ENCODE measurements at places on chromosomes 7 and 10.

DNA sequence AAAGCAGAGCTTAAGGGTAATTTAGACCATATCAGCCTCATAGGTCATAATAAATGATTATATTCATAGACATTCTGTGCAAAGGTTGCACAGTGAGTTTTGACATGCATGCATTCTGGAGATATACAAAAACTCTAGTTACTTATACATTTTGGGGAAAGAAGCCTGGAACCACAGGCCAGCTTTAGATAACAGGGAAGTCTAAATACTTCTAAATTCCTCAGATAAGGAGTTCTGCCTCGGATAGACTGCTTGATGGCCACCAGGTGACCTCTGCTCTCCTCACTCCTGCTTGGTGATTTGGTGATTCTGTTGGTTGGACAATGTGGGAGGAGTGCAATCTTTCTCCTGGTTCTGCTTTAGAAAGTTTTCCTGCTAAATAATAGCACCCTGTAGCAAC lies 77.9 kb downstream of the SGMS1 start:
- DNase-seq = no peak

- DNase-seq = no peak
Measured at GRCh38 chr10:36721871-36722270, 403.5 kb upstream of the ANKRD30A start.

DNA sequence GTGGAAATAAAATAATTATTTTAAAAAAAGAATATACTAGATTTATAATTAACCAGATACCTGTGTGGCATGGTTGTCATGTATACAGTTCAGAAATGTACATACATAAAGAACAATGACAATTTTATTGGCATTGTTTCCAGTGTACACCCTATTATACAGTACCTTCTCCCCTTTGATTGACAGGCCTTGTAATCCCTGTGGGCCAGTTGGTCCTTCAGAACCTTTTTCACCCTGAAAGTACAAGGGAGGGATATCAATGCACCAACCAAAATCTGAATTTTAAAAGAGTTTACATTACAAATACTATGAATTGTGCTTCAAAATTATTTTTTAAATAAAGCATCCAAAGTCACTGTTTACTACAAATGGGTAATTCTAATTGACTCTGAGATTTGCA lies 61.2 kb downstream of the COL28A1 start:
- no peak for DNase-seq

DNA sequence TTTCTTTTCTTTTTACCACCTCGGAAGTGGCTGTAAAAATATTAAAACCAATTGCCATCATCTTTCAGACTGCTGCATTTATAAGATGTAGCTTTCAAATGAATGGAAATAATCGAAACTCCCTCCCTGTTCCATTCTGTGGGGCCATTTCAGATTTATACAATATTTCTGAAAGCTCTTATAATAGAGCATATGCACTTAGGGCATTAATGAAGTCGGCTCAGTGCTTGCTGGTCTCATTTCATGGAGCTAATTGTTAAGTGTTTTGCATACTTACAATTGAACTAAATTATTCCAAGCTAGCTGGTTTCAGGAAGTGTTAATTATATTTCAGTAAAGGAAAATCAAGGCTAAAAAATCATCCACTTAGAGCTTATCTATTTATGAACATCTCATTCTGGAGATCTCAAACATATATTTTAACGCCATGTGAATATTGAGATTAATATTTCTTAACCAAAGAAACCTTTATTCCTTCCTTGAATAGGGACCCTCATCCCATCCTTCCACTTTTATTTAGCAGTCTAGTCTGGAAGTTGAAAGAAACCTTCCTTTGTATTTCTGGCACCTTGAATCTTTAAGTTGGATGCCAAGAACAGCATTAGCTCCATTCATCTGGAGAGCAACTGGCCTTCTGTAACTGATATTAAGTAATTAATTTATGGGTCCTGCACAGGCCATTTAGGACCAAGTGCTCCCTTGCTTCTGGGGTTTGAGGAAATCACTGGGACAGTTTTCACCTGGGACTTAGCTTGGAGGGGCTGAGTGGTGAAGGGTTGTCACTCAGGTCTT lies 45.1 kb downstream of the RPS24 start:
- DNase-seq = no peak

- DNase-seq = no peak
Measured at GRCh38 chr7:98472521-98472954, 71.6 kb upstream of the BAIAP2L1 start.

DNA sequence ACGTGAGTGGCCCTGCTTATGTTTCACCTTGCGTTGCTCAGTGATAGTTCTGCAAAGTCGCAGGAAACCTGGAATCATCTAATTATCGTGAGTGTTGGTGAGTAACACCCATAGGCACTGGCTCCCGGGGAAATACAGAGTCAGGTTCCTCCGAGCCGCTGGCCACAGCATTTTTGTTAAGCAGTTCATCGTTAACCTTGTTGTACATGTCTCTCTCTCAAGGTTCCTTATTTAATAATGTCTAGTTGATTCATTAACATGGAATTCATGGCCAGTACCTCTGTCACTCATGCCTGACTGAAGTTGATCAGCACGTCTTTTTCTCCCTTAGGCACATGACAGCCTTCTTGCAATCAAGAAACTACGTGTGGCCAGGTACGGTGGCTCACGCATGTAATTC lies 3.1 kb upstream of the ZFAND2A start:
- DNase-seq = no peak

GRCh38 chr7:92843034-92843760 lies 6.8 kb upstream of the CDK6 start:
- no peak for DNase-seq

DNA sequence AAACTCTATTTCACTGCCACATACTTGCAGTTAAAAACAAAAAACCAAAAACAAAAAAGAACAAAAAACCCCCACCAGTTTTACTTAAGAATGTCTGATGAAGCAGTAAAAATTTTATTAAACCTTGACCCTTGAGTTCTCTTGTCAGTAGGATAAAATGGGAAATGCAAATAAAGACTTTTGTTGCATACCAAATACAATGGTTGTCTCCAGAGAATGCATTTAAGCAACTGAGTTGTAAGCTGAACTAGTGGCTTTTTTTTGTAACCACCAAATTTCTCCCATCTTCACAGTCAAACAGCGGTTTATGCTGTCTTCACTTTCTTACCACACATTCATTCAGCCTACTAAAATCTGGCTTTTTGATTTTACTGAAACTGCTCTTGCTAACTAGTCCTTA lies 3.1 kb downstream of the SYPL1 start:
- no peak for DNase-seq

DNA sequence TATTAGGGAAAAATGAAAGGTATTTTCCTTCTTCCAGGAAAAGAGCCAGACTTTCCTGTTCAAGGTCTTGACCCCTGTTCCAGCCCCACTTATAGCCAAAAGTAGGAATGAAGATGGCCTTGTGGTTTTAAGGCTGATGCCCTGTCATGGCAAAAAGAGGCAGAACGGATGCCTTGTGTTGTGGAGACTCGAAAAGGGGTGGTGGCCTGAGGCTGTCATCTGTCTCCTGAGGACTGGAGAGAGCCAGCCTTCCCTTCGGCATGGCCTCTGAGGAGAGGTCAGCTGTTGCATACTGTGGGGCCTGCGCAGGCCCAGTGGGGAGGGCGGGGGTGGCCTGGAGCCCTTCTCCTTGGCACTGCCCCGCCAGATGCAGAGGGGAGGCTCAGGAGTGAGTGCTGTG lies 166.0 kb upstream of the EEPD1 start:
- DNase-seq = no peak

- no peak for DNase-seq
Measured at GRCh38 chr7:80815733-80816132, 103.1 kb downstream of the SEMA3C start.

- DNase-seq = no peak
Measured at GRCh38 chr7:69677054-69677852, 79.0 kb downstream of the AUTS2 start.

DNA sequence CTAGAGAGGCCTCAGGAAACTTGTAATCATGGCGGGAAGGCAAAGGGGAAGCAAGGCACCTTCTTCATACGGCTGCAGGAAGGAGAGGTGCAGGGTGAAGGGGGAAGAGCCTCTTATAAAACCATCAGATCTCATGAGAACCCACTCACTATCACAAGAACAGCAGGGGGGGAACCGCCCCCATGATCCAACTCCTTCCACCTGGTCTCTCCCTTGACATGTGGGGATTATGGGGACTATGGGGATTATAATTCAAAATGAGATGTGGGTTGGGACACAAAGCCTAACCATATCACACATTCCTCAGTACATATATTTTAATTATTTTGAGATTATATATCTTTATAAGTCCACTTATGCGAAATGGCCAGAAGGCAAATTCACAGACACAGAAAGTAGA lies 8.9 kb downstream of the HK1 start:
- no peak for DNase-seq

GRCh38 chr10:61476529-61476928 lies 23.3 kb upstream of the TMEM26 start:
- DNase-seq = no peak

- no peak for DNase-seq
Measured at GRCh38 chr10:31186225-31187000, 132.6 kb upstream of the ZEB1 start.

DNA sequence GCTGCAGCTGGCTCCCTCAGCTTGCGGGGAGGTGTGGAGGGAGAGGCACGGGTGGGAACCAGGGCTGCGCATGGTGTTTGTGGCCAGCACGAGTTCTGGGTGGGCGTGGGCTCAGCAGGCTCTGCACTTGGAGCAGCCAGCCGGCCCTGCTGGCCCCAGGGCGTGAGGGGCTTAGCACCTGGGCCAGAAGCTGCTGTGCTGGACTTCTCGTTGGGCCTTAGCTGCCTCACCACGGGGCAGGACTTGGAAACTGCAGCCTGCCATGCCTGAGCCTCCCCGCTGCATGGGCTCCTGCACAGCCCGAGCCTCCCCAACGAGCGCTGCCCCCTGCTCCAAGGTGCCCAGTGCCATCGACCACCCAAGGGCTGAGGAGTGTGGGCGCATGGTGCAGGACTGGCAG lies 120.1 kb downstream of the ZNF248 start:
- no peak for DNase-seq

GRCh38 chr7:102106625-102107024 lies 180.0 kb upstream of the SH2B2 start:
- DNase-seq = no peak
